ENCODE measurements at places on chromosomes 7 and 10. TPM values are rescaled to one million over a fixed set of nuclear protein-coding genes. Genes with fewer than 3 reads are reported as not detected.

Gene AGR2
- not detected for total RNA-seq

DNA sequence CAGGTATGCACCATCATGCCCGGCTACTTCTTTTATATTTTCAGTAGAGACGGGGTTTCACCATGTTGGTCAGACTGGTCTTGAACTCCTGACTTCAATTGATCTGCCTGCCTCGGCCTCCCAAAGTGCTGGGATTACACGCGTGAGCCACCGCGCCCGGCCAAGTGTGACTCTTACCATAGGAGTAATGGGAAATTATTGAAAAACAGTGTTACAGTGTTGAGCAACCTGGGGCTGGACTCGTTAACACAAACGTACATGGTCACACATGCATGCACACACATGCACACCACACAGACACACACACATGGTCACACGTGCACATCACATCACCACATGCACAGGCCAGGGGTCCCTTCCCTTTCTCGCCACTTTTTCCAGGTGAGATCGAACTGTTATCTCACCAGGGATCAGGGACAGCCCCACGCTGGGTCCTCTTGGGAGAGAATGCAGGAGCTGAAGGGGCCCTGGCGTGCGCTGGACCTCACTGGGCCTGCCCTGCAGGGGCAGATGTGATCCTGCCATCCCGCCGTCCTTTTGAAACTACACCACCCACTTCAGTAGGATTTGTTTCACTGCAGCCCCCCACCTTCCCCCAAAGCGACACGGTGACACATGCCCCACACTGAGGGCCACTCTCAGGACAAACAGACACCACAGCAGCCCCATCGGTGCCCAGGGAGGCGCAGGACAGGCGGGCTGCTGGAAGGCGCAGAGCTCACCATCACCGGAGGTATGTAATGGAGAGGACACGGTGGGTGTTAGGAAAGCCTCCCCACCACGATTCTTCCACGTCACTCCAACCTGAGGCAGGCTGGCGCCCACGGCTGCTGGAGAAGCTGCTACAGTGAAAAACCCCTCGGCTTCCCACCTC is 10.2 kb downstream of the RADIL start:
- DNase-seq = no peak

- DNase-seq = no peak
These were observed 129.0 kb downstream of the BICC1 start for GRCh38 chr10:58641708-58642107.

- DNase-seq = no peak
These were observed 22.5 kb downstream of the CFAP43 start for GRCh38 chr10:104209575-104210198.

GRCh38 chr7:155574556-155575290 is 28.4 kb upstream of the CNPY1 start:
- DNase-seq = no peak

Data from thoracic aorta (tissue), 2 donors.